ENCODE measurements at places on chromosomes 1 and 21. TPM values are rescaled to one million over a fixed set of nuclear protein-coding genes. Genes with fewer than 3 reads are reported as not detected.

The GNAT2 gene
- total RNA-seq, result not detected

The PROK1 gene
- not detected for total RNA-seq

The FBLIM1 gene
- 14.3 TPM for total RNA-seq

The LENEP gene
- total RNA-seq, result 1.2 TPM

The PLXNA2 gene
- total RNA-seq, result 37.9 TPM

The OR2G6 gene
- not detected for total RNA-seq

The MNDA gene
- total RNA-seq, result 2.0 TPM

The MUL1 gene
- total RNA-seq, result 17.5 TPM
